ENCODE measurements at places on chromosomes 12 and 14.
A peak's percentile ranks its signal among the peaks of the same experiment; 100 is the strongest.

DNA sequence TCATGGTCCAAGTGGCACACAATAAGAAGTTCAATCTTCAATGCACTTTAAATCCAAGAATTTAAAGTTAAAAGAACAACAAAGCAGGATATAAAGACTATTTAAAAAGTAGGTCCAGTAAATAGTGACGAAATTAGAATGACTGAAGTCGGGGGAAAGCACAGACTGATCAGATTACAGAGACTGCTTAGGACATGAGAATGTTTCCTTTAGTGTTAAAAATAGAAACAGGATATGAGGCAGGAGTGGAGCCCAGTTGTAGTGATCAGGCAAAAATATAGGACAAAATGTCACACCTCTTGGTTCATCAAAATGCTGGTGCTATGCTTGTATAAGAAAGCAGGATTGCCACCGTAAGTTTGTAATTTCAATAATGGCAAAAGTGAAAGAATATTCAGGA lies 52.2 kb upstream of the CD163 start:
- no peak for DNase-seq

DNA sequence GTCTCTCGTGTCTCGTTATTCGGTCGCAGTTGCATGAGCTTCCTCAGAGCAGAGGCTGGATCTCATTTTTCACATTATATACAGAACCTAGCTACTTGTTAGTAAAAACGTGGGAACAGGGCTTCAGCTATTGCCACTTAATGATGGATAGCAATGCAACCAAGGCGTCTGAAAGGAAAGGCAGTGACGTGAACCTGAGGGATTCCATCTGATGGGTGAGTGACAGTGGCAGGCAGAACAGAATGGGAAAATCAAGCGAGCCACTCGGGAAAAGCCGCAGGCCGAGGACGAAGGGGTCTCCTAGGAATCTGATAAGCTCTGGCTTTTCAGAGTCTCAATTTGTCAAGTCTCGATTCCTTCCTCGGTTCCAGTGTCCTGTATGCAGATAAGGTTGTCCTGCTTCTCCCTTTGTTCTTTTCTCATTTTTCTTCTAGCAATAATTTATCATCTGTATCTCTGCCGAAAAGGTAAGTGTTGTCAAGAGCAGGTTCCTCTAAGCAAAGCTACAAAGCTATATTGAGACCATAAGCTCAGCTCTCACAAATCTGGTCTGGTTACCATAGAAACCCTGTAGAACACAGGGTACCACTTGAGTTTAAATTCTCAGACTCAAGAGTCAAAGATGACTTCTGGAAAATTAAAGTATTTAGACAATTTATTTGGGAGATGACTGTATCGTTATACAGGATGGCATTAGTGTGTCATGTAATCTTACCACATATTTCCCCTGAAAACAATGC lies 416.6 kb downstream of the GLT1D1 start:
- DNase-seq, result no peak

GRCh38 chr12:106814714-106815113 lies 40.2 kb downstream of the RIC8B start:
- no peak for DNase-seq

GRCh38 chr12:1108276-1108675 lies 117.3 kb downstream of the ERC1 start:
- no peak for DNase-seq

DNA sequence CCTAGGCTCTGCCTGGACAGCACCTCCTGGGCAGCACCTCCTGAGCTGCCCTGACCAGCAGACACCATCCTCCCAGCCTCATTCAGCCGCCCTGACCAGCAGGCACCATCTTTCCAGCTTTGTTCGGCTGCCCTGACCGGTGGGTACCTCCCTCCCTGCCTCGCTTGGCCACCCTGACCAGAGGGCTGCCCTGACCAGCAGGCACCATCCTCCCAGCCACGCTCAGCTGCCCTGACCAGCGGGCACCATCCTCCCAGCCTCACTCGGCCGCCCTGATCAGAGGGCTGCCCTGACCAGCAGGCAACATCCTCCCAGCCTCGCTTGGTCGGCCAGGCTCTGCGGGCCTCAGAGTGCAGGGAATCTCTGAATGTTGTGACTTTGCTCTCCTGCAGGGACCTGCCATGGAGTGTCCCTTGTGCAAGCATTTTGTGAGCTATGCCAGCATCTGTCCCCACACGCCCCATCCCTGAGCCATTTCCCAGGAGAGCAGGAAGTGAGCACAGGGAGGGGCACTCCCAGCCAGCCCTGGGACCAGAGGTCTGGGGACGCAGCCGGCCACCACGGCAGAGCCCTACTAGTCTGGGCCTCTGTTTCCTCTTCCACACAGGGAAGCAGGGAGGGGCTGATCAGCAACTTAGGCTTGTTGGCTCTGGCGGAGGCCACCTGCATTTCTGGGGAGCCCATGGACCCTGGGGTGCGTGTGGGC lies 265.5 kb downstream of the SEC23A start:
- DNase-seq, result no peak

GRCh38 chr12:114355389-114356088 lies 50.4 kb downstream of the TBX5 start:
- DNase-seq, result no peak

- DNase-seq, result no peak
Measured at GRCh38 chr12:131347345-131347714, 363.6 kb upstream of the SFSWAP start.

DNA sequence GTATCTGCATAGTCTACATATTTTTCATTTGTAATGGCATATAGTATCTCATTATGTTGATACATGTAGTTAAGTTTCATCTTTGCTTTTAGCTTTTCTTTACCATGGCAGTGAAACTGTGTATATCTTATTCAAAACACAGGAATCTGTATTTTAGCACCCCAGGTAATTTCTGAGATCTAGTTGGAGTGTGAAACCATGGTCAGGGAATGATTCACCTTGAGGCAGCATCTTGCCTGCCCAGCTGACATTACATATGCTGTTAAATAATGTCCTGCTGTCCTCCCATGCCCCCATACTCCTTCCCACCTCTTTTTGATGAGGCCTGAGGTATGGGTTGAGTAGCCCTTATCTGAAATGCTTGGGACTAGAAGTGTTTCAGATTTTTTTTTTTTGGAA lies 125.4 kb upstream of the ATF1 start:
- no peak for DNase-seq

GRCh38 chr12:70722584-70723343 lies 85.5 kb upstream of the PTPRB start:
- no peak for DNase-seq

DNA sequence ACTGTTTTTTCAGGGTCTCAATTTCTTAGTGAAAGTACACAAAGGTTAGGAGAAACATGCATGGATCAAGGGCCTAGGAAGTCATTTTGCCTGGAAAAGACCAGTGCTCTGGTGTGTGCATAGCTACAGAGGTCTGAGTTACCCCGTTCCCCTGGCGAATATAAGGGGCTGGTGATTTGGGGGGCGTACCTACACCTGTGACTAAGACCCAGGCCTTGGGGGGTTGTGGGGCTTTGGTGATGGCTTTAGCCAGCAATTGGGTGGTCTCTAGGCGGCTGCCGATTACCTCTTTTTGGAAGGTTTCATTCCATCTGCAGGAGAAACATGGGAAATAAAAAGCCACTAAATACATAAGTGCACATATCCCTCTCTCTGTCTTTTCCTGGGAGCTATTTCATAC lies 1.1 kb downstream of the SDR39U1 start:
- DNase-seq, result no peak

- no peak for DNase-seq
Measured at GRCh38 chr14:70189456-70190077, 816 bp upstream of the SLC8A3 start.

DNA sequence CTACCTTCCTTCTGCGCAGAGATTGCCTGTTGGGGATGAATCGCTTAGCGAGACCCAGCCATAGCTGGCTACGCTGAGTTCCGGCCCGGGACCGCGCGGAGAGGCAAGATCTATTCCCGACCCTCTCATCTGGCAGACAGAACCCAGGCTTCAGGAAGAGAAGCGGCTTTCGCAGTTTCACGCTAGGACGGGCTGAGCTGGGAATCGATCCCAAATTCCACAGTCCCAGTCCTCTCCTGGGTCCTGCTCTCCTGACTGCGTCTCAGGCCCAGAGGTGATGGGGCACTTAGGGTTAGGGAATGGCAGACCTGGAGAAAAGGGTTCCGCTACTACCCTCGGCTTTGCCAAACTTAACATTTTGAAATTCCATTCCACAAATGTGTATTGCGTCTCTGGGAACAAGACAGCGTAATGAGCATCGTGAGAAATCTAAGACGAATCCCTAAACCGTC lies 2.8 kb downstream of the PTPN21 start:
- no peak for DNase-seq

GRCh38 chr14:89406941-89407340 lies 10.1 kb downstream of the FOXN3 start:
- no peak for DNase-seq

DNA sequence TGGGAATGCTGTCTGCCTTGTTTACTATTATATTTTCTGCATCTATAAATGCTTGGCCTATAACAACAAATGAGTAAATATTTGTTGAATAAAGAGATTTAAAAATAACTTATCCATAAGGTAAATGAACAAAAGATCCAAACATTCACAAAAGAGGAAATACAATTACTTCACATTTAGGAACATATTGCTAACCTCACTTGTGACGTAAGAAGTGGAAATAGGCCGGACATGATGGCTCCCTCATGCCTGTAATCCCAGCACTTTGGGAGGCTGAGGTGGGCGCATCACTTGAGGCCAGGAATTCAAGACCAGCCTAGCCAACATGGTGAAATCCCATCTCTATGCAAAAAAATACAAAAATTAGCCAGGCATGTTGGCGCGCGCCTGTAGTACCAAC lies 25.7 kb upstream of the CKAP4 start:
- no peak for DNase-seq

DNA sequence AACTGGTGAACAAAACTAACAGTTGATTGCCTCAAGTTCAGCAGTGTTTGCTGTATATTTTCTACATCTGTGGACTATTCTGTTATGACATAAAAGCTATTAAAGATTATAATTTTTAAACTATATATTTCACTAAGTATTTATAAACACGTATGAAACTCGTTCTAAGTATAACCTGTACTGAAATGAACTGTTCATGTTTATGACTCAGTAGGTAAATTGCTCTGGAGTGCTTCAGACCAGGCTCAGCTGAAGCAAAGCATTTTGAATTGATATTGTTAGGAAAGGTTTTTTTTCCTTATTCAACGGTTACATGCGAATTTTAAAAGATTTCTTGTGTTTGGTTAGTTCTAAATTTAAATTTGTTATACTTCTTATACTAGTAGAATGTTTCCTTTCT lies 151.3 kb downstream of the RAD51B start:
- no peak for DNase-seq

DNA sequence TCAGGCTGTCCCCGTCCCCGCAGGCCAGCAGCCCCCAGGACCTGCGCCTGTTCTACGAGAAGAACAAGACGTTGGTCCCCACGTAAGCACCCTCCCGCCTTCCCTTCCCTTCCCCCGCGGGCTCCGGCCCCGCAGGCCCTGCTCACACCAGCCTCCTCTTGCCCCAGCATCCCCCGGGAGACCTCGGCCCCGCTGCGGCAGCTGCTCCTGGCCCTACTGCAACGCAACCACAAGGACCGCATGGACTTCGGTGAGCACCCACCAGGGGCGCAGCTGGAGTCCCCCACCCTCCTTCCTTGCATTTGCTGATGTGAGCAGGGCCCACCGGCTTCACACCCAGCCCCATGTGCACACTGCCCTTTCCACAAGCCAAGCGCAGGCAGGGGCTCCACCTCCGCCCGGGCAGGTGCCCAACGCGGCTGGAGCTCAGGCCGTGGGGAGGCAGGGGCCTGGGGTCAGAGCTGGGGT lies 15.4 kb downstream of the ULK1 start:
- DNase-seq, result no peak

GRCh38 chr12:107992870-107993451 lies 136.1 kb upstream of the WSCD2 start:
- DNase-seq, result no peak

DNA sequence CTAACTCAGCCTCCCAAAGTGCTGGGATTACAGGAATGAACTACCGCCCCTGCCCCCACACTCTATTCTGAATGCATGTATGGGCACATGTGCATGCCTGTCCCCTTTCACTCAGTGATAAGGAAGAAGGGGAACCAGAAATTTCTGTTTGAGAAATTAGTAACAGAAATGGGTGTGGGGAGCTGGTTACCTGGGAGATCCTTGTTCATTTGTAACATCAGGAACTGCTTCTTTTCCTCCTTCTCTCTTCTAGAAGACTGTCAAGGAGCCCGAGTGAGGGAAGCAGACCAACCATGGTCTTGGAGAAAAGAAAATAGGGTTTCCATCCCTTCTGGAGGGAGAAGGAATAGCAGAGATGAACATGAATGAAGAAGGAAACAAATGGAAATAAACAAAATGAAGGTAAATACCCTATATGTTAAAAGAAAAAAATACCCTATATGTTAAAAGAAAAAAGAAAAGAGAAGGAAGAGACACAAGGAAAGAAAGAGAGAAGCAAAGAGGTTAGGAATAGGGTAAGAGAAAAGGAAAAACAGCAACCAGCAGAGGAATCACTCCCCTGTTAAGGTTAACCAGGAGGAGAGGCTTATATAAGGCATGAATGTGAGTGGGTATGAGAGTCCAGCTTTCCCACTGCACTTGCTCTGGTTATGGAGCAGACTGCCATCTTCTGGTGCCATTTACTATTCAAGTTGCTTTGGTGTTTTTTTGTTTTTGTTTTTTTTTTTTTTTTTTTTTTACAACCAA lies 3.3 kb downstream of the PPP1R3E start:
- DNase-seq, result peak; percentile 21

DNA sequence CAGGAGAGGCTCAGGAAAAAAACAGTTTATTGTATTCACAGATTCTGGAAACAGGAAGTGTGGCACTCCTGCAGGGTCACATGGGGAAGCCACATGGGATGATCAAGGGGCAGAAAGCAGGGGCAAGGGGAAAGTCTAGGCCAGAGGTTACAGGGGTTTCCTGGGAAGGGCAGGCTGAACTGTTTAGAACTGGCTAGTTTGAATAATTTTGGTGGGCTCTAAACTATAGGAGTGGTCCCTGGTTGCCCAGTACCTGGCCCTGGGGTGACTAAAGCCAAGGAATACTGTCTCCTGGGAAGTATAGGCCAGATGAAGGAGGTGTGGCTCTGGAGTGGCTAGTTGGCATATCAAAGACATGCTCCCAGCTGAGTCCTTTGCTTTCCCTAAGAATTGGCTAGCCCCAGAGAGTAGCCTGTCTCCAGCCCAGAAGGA lies 169.2 kb downstream of the SLC41A2 start:
- DNase-seq, result no peak

GRCh38 chr14:67490196-67490595 lies 1.7 kb upstream of the TMEM229B start:
- DNase-seq, result no peak

DNA sequence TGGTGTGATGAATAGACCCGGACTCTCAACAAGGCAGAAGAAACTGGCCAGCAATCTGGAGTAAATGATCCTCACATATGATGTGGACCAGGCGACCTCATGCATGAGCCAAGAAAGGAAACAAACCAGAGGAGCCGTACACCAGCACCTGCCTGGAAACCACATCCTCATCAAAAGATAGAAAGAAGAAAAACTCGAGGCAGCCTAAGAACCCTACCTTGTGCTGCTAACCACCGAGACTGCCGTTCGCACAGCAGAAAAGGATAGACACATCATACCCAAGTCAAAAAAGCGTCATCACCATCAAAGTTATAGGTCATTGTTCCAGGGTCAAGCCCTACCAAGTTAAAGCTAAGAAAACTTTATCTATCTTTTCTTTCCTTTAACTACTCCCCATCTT lies 66.7 kb downstream of the RESF1 start:
- peak; percentile 64 for DNase-seq

GRCh38 chr12:110234331-110234751 lies 46.7 kb upstream of the ATP2A2 start:
- no peak for DNase-seq

Data from CD4-positive, alpha-beta T cell treated with Interleukin-6 for 4 hours (primary cell).